ENCODE measurements at places on chromosomes 13 and 19.

DNA sequence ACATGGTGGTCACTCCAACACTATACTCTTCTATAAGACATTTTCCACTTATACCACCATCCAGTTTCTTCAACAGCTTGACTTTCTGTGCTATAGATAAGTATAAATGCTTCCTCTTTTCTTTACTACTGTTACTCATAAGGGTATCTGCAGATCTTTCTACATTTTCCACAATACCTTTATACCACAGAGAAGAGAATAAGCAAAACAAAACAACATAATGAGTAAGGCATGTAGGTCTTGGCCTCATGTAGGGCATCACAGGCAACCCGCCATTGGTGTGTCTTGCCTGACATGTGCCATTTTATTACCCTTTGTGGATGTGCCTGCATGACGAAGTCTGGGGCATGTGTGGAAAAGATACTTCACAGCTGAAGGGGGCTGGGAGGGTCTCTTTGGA, 265.3 kb upstream of the STARD13 start:
- DNase-seq: no peak

- DNase-seq: no peak
These were observed 58.8 kb downstream of the DCLK1 start for GRCh38 chr13:36072152-36072935.

- no peak for DNase-seq
These were observed 196.9 kb downstream of the KATNAL1 start for GRCh38 chr13:30110301-30111070.

DNA sequence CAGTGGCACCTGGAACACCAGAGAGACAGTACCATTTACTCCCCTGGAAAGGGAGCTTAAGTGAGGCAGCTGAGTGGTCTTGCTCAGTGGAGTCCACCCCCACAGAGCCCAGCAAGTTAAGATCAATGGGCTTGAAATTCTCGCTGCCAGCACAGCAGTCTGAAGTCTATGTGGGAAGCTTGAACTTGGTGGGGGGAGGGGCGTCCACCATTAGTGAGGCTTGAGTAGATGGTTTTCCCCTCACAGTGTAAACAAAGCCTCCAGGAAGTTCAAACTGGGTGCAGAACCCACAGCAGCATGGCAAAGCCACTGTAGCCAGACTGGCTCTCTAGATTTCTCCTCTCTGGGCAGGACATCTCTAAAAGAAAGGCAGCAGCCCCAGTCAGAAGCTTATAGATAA, 30.3 kb upstream of the CEACAM4 start:
- no peak for DNase-seq

GRCh38 chr19:31506102-31506501, 156.9 kb upstream of the TSHZ3 start:
- no peak for DNase-seq

- DNase-seq: no peak
These were observed 71.7 kb upstream of the SOX21 start for GRCh38 chr13:94784066-94784465.

All from NCI-H187 (cell line).